Effector CD4-positive, alpha-beta T cell (primary cell): ENCODE measurements at places on chromosomes 7 and 10.

DNA sequence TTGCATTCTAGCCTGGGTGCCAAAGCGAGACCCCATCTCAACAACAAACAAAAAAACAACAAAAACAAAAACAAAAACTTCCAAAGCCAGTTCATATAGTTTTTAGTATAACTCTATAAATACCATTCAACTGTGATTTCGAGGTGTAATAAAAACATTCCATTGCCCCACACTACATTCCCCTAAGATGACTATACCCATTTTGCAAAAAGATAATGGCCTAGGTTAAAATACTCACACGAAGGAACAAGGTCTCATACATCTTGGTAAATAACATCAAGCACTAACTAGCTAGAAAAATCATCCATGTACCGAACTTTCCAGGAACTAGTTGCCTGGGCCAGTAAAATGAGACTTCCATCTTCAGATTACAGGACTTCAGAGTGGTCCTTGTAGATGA, 55.4 kb downstream of the GLI3 start:
- no peak for DNase-seq

DNA sequence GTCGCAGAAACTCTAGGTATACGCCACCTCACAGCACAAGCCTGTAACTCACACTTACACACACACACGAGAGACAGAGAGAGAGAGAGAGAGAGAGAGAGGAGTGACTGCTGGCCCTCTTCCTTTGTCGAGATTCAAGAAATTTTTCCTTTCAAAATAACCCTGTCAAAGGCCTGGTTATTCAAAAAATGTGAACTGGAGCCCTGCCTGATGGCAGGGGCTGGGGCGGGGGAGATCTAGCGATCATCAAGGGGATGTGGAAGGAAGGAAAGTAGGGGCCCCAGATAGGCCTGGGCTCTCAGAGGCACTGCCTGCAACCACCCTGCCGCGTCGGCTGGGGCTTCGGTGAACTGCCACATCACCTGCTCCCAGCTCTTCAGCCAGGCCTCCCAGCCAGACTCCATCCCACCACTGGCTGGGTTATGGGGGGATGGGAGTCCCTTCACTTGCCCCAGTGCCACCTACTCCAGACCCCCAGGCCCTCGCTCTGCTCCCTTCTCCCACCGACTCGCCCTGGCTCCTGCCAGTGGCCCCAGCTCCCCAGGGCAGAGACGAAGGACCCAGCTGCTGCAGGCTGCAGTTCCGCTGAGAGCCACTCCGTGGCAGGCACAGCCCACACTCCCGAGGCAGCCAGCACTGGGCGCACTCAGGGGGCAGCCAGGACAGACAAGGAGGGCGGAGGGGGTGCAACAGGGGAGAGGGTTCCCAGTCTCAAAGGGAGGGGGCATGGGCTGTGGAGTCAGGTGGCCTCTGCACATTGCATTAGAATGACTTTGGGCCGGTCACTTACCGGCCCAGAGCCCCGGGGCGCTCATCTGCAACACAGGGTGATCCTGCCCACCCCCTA, 15.3 kb downstream of the KCNH2 start:
- DNase-seq, result peak; percentile 45

GRCh38 chr10:76651154-76651553, 986.5 kb downstream of the KCNMA1 start:
- DNase-seq, result no peak

- DNase-seq, result no peak
Measured at GRCh38 chr10:106830006-106830405, 334.5 kb downstream of the SORCS1 start.

- no peak for DNase-seq
Measured at GRCh38 chr10:69406816-69407580, 9.7 kb downstream of the TACR2 start.

DNA sequence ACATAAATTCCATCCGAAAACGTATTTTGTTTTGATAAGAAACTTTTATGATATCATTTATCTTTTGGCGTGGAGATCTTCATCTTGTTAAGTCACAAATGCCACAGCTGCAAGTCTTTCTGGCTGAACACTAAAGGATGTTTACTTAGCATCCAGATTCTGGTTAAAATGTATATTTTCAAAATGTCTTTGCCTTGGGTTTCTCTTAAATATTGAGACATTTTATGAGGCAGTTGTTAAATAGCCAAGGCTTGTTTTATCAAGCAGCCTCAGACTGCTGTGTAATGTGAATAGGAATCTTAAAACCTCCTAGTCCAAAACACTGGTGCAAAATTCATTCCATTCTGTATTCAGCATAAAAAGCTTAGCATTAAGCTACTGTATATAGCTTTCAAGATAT, 136.3 kb upstream of the FZD1 start:
- no peak for DNase-seq

- DNase-seq, result no peak
Measured at GRCh38 chr7:25680636-25681035, 452.4 kb upstream of the NPVF start.

GRCh38 chr10:101260764-101261481, 31.7 kb upstream of the LBX1 start:
- no peak for DNase-seq

GRCh38 chr10:132308587-132309470, 1.1 kb upstream of the STK32C start:
- DNase-seq, result no peak

DNA sequence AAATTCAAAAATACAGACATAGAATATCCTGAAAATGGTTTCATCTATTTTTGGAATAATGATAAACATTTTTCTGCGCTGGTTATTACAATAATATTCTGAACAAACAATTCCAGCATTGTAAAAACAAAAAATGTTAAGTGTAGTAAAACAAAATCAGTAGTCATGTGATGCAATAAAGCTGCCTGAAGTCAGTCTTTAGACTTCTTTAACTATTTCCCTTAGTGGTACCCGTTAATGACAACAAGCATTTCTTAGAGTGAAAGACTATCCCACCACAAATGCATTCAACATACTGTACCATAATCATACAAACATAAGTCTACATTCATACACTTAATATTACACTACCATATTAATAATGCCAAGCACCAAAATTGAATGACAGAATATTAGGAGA, 1.6 kb downstream of the SKAP2 start:
- DNase-seq, result no peak

GRCh38 chr10:28111712-28112111, 112.8 kb upstream of the ODAD2 start:
- DNase-seq, result no peak

DNA sequence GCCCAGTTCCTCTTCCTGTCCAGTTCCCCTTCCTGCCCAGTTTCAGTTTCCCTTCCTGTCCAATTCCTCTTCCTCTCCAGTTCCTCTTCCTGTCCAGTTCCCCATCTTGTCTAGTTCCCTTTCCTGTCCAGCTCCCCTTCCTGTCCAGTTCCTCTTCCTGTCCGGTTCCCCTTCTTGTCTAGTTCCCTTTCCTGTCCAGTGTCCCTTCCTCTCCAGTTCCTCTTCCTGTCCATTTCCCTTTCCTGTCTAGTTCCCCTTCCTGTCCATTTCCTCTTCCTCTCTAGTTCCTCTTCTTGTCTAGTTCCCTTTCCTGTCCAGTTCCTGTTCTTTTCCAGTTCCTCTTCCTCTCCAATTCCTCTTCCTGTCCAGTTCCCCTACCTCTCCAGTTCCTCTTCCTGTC, 68.1 kb upstream of the ADCY1 start:
- DNase-seq, result no peak

- no peak for DNase-seq
Measured at GRCh38 chr10:80437227-80437626, 16.9 kb upstream of the TSPAN14 start.

GRCh38 chr7:137563981-137564380, 220.4 kb upstream of the PTN start:
- DNase-seq, result no peak

DNA sequence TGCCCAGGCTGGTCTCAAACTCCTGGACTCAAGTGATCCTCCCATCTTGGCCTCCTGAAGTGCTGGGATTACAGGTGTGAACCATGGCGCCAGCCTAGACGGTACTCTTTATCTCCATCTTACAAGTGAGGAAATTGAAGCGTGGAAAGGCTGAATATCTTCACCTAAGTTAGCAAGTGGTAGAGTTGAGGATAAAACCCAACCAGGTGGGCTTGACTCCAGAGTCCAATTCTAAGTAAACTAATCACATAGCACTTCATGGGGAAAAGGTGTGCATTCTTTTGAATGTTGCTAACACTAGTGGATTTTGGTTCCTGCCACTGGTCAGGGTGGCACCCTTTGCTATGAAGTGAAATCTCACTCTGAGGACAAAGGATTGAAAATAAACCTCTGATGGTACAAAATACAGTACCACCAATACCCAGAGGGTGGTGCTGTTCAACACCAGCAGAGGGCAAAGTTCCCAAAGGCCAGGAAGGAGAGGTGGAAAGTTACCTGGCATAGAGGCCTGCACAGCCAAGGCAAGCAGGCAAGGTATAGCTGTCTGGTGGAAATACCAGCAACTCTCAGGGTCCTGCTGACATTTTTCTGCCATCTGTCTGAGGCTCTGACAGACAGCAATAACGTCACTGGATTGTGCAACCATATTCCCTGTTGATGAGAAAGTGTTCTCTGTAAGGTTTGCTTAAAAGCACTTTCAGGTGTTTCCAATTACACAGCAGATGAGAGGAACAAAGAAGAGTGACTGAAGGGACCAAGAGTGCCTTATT, 17.6 kb downstream of the ZDHHC16 start:
- peak; percentile 13 for DNase-seq

DNA sequence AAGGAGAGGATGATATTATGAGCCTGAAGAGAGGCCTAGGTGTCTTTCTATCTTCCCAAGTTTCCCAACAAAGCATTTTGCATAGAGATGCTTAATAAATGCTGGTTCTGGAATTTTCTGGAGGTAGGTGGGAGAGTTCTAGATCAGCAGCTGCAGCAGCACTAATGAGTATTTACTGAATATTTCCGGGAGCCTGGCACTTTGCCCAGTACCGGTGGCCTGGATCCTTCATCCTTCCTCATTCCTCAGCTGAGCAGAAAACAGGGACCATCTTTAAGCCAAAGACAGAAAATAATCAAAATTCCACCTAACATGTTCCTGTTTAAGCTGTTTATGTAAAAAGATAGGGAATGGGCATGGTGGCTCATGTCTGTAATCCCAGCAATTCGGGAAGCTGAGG, 813.2 kb upstream of the AUTS2 start:
- DNase-seq, result no peak

- no peak for DNase-seq
Measured at GRCh38 chr7:151754142-151754590, 122.7 kb downstream of the PRKAG2 start.

GRCh38 chr10:78321000-78321399, 287.3 kb downstream of the RPS24 start:
- no peak for DNase-seq

- DNase-seq, result no peak
Measured at GRCh38 chr7:20577441-20578071, 37.9 kb upstream of the ABCB5 start.

- no peak for DNase-seq
Measured at GRCh38 chr7:111960984-111961383, 245.2 kb downstream of the DOCK4 start.

DNA sequence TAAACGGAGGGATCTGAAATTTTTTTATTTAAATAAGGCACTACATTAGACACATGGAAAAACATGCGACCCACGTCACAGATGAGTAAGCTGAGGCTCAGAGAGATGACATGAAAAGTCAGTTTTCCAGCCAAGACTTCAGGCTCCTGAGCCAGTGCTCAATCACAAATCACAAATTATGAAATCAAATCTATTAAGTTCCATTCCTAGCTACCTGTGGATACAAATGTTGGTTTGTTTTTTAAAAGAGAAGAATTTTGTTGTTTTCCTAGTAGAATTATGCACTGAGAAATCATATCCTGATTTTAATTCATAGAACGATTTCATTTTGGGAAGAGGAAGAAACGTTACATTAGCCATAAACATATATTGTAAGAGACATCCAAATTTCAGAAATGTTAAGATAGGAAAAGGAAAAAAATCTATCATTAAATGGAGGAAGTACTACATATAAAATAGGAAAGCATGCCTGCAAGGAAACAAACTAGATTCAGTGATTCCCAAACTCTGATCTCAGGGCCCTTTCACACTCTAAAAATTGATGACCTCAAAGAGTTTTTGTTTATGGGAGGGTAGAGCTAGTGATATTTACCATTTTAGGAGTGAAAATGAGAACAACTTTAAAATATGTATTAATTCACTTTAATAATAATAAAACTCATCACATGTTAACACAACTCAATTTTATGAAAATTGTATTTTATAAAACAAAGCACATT, 340.4 kb downstream of the PARD3 start:
- DNase-seq, result no peak

- no peak for DNase-seq
Measured at GRCh38 chr10:131238669-131239280, 72.7 kb downstream of the TCERG1L start.

- DNase-seq, result no peak
Measured at GRCh38 chr7:138668946-138669345, 32.2 kb downstream of the SVOPL start.

GRCh38 chr7:3551536-3551935, 250.5 kb downstream of the SDK1 start:
- no peak for DNase-seq

GRCh38 chr7:42603496-42603895, 308.4 kb downstream of the C7orf25 start:
- no peak for DNase-seq

DNA sequence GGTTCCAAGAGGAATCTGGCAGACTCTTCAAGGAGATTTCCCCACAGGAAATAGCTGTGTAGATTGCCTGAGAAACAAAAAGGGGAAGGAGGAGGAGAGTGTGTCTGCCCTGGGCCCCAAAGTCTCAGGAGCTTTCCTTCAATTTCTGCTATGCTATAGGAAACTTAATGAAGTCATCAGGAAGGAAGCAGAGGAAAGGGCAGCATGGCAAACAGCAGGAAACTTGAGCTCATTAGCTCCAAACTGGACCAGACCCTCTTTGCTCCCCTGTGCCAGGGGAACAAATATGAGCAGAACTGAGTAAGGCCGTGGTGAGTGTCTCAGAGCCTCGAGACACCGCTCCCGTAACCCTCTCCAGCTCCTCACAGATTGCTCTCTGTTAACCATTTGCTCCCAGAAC, 4.8 kb upstream of the KCNIP2 start:
- DNase-seq, result no peak
